ENCODE measurements at places on chromosomes 3 and 15.

GRCh38 chr3:9826815-9827573 is 16.8 kb downstream of the RPUSD3 start:
- DNase-seq, result peak; percentile 69

DNA sequence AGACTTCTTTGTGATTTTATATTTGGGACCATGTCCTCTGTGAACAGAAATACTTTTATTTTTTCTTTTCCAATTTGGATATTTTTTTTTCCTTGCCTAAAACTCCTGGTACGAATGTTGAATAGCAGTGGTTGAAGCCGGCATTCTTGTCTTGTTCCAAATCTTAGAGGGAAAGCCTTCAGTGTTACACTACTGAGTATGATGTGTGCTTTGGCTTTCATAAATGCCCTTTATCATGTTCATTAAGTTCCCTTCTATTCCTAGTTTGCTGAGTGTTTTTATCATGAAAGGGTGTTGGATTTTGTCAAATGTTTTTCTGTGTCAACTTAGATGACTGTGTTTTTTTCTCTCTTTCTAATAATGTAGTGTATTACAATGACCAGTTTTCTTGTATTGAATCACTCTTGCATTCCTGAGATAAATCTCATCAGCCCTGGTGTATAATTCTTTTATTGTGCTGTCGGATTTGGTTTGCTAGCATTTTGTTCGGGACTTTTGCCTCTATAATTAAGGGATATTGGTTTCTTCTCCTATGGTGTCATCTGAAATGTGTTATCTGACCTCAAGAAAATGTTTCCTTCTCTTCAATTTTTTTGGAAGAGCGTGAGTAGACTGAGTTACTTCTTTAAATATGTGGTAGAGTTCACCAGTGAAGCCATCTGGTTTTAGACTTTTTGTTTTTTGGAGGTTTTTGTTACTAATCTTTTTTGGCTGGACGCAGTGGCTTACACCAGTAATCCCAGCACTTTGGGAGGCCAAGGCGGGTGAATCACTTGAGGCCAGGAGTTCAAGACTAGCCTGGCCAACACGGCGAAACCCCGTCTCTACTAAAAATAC is 33.3 kb downstream of the MAP1A start:
- no peak for DNase-seq

- DNase-seq, result no peak
These were observed 159.4 kb upstream of the SNTN start for GRCh38 chr3:63493101-63493500.

- DNase-seq, result no peak
These were observed 503.8 kb upstream of the ARRDC4 start for GRCh38 chr15:97456521-97457202.

GRCh38 chr3:112350018-112350810 is 17.3 kb downstream of the CD200 start:
- peak; percentile 58 for DNase-seq

Measured in SK-MEL-5 (cell line).